ENCODE measurements at places on chromosomes 11 and 22.

DNA sequence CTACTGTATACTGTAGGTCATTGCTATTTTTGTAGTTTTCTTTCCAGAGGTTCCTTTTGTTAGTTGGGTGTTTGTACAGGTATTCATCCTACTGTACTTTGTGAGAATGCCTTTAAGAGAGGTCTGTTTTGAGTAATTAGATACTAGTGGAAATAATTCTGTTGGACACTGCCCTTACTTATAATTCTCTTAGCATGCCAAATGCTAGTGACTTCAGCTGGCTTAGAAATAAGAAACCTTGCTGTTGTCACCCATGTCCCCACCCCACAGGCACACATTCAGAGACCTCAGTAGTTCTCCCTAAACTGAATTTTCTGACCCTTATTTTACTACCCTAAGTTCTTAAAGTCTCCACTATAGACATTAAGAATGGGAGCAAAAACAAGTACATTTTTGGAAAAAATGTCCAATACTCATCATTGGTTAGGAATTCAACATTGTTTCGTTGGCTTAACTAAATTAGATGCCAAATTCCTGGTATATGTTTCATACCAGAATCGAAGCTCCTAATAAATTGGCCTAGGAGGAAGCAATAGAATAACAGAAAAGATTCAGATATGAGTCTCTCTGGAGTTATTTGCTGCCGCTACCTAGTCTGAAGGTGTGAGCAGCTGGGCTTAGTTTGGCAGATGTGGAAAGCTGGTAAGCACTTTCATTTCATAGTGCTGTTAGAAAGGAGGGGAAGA is 28.4 kb downstream of the ZNF143 start:
- no peak for DNase-seq

- DNase-seq, result no peak
Measured at GRCh38 chr22:28761449-28761755, 11.1 kb upstream of the CCDC117 start.

DNA sequence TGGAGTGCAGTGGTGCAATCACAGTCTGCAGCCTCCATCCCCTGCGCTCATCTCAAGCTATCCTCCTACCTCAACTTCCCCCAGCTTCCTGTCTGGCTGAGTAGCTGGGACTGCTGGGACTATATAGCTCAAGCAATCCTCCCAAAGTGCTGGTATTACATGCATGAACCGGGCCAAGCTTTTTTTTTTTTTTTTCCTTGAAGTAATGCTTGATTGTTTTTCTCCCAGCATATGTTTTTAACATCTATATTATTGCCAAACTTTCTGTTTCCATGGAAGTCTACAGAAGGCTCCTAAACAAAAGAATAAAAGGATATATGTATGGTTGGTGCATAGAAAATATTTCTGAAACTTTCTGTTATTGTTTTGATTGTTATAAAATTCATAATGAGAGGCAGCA is 853.6 kb downstream of the KCNA4 start:
- no peak for DNase-seq

DNA sequence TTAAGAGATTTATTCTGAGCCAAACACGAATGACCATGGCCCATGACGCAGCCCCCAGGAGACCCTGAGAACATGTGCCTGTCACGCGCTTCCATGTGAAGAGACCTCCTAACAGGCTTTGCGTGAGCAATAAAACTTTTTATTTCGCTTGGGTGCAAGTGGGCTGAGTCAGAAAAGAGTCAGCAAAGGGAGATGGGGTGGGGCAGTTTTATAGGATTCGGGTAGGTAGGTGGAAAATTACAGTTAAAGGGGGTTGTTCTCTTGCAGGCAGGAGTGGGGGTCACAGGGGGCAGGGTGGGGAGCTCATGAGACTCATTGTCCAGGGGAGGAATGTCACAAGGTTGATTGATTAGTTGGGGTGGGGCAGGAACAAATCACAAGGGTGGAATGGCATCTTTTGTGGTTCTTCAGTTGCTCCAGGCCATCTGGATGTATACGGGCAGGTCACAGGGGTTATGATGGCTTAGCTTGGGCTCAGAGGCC is 77.2 kb upstream of the FTH1 start:
- DNase-seq, result no peak

- no peak for DNase-seq
Measured at GRCh38 chr11:72673284-72673942, 809 bp downstream of the PDE2A start.

DNA sequence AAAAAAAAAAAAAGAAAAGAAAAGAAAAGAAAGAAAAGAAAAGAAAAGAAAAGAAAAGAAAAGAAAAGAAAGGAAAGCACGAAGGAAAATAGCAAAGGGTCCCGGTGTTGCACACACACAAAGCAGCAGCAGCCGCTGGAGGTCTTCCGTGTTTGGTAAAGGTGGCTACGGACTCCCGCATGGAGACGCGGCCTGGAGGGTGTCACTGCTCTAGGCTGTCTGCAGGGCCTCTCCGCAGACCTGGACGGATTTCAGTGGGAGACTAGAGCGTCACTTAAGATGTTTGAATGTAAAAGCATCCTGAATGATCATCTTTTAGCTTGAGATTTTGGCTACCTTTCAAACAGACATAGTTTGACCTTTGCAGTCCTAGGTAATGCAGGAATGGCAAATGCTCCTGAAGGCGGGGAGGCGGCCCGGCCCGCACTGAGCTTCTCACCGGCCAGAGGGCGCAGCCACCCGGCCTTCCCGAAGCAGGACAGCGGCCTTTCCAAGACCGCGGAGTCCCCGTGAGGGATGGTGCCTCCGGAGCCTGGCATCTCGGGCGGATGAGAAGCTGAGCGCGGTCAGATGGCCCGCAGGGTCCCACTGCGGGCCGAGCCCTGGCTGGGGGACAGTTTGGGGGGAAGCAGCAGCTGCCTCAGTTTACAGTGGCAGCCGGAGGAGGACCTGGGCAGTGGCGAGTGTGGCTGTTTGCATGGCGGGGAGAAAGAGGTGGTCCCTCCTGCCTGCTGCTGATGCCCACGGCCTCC is 18.5 kb downstream of the KRTAP5-5 start:
- DNase-seq, result no peak

DNA sequence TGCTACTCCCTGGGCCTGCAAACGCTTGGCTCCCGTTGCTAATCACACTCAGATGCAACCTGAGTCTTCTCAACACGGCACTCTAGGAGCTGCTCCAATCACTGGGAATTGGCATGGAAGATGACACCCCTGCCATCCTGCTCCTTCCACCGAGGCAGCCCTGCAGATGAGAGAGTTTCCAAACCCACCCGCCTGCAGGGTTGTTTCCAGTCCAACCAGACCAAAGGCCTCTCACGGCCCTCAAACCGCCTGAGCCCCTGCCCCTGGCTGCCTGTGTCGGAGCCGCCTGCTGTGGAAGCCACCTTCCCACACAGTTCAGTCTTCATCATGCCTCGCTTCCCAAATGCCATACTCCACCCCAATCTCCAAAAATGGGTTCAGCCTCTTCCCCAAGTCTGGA is 36.8 kb upstream of the TP53I11 start:
- DNase-seq, result no peak

DNA sequence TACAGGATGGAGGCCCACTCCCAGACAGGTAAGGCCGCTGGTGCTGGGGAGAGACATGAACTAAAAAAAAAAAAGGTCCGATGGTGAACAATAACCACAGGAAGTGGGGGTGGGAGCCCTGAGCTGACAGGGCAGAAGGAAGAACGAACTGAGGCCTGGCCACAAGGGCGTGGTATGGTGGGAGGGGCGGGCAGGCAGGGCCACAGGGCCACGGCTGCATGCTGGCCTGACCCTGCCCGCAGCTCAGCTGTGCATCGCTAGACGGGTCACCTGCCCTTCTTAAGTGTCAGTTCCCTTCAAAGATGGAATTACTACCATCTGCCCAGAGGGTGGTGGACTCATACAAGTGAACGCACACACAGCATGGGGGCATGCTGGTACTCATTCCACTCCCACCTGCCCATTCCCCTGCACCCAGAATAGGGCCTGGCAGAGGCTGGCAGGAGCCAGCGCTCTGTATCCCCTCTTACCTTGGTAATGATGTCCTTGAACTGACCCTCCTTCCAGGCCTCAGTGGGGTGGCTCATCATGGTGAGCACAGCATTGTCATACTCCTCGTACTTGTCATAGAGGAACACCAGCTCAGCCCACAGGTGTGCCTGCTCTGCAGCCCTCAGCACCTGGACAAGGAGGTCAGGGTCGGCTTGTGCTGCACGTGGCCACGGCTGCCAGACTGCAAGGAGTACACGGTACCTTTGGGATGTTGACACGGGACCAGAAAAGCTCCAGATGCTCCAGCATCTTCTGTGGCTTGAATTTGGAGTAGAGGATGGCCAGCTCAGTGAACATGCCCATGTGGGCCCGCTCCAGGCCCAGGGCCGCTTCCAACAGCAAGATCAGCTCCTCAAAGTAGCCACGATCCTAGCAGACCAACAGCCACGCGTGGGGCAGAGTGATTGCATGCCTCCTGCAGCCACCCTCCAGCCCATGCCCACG is 17.5 kb upstream of the SLC25A1 start:
- no peak for DNase-seq

- DNase-seq, result no peak
Measured at GRCh38 chr11:9118277-9118676, 26.9 kb upstream of the SCUBE2 start.

- DNase-seq, result no peak
Measured at GRCh38 chr22:26241361-26241760, 72.1 kb downstream of the SEZ6L start.

DNA sequence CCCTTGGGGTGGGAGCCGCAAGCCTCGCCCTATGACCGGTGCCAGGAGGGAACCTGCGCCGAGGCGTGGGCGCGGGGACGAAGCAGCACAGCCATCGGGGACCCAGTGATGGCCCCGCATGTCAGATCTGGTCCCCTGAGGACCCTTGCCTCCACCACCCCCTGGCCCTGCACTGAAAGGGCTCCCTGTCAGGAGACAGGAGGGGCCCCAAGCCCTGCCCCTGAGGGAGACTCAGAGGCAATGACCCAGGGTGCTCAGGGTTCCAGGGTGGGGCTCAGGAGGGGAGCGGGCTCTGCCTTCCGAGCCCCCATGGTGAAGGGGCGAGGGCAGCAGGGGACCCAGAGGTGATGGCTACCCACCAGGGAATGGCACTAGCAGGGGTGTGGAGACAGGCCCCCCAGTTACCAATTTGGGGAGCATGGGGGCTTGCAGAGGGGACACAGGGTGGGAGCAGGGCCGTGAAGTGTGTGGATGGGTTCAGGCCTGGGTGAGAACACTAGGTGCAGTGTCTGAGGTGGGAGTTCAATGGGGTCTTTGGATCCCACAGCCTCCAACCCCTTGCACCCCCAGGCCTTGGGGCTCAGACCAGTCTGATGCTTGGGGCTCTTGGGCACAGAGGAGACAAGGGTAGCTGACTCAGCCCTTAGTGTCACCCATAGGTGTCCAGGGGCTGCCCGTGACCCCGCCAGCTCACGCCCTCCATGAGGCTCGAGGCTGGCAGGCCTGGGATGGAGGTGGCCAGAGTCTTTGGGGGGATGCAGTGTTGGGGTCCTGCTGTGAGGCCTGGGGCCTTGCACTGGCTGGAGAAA is 499 bp downstream of the LRRC56 start:
- no peak for DNase-seq

DNA sequence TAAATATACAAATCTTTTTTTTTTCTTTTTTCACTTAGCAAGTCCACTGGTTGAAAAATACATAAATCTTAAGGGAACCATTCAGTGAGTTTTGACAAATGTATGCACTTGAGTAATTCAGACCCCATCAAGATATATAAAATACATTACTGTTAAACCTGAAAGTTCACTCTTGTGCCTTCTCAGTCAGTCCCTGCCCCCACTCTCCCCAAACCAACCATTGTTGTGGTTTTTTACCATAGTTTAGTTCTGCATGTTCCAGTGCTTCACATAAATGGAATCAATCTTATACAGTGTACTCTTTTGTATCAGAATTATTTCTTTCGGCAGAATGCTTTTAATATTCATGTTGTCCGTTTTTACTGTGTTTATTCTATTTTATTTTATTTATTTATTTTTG is 26.1 kb downstream of the RNF214 start:
- no peak for DNase-seq

DNA sequence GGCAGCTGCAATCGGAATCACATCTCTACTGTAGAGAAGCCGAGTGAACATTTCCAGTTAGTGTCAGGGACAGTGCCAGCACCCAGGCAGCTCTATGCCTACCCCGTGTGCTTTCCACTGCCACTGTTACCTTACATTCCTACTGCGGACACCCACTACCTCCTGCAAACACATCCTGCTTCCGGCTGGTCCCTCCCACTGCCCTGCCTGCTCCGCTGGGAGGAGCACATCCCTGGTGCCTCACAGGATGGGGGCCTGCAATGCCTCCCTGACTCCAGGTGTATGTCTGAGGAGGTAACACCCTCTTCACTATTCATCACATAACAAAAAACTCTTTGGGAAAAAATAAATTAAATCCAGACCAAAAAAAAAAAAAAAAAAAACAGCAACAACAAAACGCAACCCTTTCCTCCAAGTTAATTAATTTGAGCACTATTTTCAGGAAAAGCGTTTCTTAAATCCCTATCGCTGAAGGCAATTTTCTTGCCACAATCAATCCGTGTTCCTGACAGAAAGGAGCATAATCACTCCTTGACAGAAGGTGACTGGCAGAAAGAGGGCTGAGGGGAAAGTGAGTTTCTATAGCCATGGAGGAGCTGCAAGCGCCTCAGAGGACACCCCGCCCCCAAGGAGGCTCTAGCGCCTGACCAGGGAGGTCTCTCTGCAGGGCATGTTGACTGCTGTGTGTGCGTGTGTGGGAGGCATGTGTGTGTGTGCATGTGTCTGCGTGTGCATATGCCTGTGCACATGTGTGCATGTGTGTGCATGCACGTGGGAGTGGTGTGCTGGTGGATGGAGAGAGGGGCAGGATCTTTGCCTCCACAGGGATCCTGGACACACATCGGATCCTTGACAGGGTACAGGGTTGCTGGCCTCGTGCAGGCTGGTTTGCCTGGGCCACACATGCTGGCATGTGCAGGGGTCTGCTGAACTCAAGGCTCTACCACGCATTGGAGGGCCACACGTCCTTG is 134.8 kb upstream of the NTM start:
- no peak for DNase-seq

GRCh38 chr11:18611196-18611595 is 11.6 kb downstream of the MISFA start:
- no peak for DNase-seq

DNA sequence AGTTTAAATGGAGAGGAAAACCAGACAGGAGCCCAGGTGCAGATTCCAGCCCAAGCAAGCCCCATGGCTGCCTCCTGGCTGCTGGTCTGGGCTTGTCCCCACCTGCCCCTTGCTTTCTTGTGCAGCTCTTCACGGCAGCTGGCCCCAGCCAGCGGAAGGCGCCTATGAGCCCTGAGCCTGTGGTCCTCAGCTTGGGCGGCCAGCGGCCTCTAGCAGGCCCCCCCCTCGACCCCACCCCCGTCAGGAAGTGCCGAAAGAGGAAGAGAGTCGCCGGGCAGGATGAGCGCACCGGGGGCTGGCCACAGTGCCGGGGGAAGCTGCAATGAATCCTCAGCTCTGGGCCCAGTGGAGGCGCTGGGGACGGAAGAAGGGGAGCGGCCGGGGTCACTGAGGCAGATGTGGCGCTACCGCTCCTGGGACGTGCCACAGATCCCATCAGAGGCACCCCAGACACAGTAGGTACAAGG is 2.1 kb upstream of the DGKZ start:
- DNase-seq, result no peak

Data from stimulated activated CD4-positive, alpha-beta T cell treated with anti-CD3 and anti-CD28 coated beads, Interleukin-1b, Interleukin-23, amount 100 ng/mL, for 1 hour (primary cell).